CD4-positive, alpha-beta T cell treated with Interleukin-4 for 1 hour (primary cell): ENCODE measurements at places on chromosomes 7 and 10.

GRCh38 chr7:26614503-26614902, 249.9 kb downstream of the SKAP2 start:
- no peak for DNase-seq

- no peak for DNase-seq
Measured at GRCh38 chr10:36332926-36333325, 690.8 kb upstream of the FZD8 start.

- peak; percentile 43 for DNase-seq
Measured at GRCh38 chr10:114538181-114538906, 119.7 kb downstream of the ABLIM1 start.

DNA sequence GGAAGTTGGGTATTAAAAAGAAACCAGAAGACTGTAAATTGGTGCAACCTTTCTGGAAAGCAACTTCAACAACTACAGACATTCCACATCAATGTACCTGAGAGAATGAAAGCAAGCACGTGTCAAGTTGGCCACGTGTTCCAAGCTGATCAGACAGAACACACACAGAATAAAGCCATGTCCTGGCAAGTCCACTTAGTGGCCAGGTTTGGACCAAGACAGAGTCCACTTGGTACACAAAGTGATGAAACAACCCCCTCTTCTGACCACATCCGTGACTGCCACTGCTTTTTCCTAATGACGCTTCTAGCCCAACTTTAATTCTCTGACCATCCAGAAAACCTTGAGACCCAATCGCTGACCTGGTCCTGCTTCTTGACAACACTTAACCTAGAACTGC, 109.4 kb downstream of the ABLIM1 start:
- no peak for DNase-seq

DNA sequence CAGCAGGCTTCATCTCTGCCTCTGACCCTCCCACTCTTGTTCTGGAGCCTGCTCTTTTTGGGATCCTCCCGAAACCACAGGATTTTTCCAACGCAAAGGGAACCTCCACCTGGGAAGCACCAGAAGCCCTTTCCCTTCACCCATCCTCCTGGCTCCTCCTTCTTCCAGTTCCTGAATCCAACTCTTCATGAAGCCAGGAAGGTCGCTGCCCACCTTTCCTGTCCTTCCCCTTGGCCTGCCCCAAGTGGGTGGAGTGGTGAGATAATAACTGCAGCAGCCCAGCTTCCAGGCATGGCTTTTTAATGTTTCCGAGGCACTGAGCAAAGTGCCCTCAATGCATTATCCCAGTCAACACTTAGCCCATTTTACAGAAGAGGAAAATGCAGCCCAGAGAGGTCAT, 70.8 kb upstream of the EEPD1 start:
- DNase-seq = no peak

GRCh38 chr10:132204781-132205473, 18.2 kb downstream of the DPYSL4 start:
- no peak for DNase-seq

DNA sequence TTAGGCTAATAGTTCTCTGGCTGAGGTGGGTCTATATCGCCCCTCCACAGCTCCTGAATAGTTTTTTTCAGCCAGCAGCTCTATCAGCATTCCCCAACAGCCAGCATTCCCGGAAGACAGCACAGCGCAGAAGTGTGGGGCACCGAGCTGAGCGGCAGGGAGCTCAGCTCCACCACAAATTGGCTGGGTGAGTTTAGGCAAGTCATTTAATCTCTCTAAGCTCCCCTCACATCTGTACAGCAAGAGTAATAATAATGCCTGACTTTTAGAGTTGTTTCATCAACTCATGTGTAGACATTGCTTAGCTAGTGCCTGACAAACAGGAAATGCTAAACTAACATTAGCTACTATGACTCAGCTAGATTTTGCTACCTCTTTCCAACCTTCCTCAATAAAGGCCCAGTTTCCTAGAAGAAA, 247.9 kb upstream of the PTN start:
- DNase-seq = no peak

- DNase-seq = no peak
Measured at GRCh38 chr7:94414980-94415379, 20.3 kb downstream of the COL1A2 start.

DNA sequence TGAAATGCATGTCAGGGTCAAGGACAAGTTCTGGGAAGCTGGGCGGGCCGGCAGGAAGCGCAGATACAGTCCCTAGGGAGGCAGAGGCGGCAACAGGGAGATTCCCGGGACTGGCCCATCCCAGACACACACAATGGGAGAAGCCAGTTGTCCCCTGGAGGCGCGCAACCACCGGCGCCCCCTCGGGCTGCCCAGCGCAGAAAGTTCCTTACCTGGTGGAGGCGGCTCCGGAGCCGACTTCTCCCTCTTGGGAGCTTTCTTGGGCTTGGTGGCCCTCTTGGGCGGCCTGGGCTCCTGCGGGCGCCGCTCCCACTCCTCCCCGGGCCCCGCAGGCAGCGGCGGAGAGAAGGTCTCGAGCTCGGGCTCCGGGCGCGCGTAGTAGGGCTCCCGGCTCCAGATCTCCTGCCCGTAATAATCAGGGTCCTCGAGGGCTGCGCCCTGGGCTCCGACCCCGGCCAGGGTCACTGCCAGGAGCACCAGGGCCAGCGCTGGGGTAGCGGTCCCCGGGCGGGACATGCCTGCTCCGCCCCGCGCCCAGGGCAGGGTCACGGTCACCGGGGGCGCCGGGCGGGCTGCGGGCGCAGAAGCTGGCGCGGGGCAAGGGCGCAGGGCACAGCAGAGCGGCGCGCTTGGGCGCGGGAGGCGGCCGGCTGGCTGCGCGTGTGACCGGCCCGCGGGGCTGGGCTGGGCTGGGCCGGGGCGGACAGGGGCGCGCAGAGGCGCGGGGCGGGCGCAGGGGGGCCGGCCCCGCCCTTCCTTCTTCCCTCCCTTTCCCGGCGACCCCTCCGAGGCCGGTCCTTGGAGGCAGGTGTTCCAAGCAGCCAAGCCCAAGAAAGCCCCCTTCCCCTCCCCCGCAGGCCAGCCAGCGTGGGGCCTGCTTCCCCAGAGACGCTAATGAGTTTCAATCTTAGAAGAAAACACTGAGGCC, at the start of gene CPXM2:
CPXM2 (minus strand) TSS at position 664 of the 928 bp plus-strand sequence; CDS start at position 516, 148 bp downstream.
- no peak for DNase-seq

- DNase-seq = no peak
Measured at GRCh38 chr10:107422681-107423080, 258.2 kb upstream of the SORCS1 start.

- no peak for DNase-seq
Measured at GRCh38 chr7:1236132-1236661, 3.5 kb downstream of the UNCX start.

DNA sequence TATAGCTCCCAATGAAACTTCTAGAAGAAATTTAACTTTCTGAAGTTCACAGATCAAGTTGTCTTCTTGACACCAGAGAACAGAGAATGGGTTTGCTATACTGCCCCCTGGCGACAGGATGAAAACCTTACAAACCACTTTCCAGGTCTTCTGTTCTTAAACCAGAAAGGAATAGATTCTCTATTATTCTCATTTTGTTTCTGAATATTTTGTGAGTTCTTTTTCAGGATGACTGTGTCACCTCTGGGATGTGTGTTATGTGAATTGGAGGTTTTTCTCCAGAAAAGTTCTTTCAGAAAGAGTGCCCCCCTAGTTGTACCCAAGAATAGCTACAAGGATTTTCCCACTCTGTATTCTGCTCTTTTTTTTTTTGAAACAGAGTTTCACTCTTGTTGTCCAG, 6.3 kb downstream of the IFT22 start:
- DNase-seq = peak; percentile 41

DNA sequence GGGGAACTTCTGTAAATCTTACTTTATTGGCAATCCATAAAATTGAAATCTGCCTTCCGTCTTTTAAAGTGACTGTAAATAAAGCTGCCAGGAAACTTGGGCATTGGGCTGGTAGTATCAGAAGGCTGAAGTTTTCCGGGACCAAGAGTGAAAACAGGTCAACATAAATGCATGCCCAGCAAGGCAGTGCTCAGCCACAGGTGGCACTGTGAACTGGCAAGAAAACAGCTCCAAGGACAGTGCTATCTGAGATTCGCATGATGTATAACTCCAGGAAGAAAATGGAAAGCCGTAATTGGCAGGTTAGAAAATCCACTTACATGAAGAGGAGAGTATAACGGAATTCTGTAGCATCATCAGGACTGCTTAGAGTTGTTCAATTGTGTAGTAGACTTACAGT, 1.9 kb upstream of the INSYN2A start:
- DNase-seq = no peak

GRCh38 chr10:99658622-99659030, 683 bp upstream of the ENTPD7 start:
- DNase-seq = peak; percentile 43

GRCh38 chr10:131400513-131400912, 89.0 kb upstream of the TCERG1L start:
- no peak for DNase-seq

DNA sequence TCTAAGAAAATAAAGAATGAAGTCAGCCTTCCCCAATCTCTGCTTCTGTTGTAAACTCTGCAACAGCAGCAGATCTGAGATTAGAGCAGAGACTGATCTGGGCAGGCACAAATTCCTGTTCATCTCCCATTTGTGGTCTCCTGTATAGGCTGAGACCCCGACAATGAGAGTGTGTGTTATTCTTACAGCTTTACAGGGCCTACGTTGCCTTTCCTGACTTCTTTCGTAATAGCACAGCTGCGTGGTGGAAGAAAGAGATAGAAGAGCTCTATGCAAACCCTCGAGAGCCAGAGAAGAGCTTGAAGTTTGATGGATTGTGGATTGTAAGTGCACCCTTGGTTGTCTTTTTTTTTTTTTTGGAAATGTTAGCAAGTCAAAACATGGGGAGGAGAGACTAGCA, 72.1 kb downstream of the PRSS58 start:
- no peak for DNase-seq

DNA sequence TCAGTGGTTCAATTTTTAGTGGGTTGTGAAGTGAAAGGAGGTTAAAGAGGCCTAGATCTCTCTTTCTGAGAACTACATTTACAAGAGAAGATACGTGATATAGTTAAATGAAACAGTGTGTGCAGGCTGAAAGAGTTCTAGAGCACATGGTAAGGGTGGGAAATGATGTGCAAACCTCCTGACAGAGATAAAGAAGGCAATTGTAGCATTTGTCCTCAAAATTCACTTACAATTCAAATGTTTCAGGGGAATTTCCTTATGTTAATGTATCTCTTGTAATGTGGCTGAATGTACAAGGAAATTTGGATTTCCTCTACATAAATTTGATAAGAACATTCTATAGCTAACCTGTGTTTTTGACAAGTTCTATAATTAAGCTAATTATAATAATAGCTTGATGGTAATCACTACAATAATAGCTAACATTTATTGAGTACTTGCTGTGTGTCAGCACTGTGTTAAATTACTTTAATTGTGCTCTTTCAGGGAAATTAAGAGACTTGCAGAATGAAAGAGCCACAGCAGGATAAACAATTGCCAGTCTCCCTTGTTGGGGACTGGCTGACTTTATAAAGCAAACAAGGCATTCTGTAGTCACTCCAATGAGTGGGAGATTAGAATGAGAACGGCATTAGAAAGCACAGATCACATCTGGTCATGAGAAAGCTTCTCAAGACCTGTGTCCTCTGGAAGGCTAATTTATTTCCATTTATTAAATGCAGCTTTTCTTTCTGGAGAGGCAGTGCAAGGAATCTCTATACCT, 139.7 kb upstream of the TMEM72 start:
- no peak for DNase-seq

DNA sequence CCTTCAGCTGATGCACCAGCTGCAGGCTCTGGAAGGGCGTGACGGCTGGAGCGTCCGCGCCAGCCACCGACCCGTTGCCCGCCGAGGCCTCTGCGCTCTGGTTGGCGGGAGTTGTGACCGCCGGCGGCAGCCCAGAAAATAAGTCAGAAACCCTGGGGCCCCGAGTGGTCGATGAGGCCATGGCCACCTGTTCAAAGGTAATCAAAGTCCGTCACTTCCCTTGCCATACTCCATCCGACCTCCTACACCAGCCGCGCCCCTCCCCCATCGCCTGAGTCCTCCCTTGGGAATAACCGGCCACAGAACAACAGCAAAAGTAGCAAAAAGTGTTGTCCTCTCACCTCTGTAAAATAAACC, 406 bp downstream of the PRLHR start:
- DNase-seq = no peak

- DNase-seq = peak; percentile 44
Measured at GRCh38 chr7:17298840-17299482, 509 bp downstream of the AHR start.

GRCh38 chr10:132958883-132959558, 16.7 kb upstream of the CFAP46 start:
- no peak for DNase-seq

DNA sequence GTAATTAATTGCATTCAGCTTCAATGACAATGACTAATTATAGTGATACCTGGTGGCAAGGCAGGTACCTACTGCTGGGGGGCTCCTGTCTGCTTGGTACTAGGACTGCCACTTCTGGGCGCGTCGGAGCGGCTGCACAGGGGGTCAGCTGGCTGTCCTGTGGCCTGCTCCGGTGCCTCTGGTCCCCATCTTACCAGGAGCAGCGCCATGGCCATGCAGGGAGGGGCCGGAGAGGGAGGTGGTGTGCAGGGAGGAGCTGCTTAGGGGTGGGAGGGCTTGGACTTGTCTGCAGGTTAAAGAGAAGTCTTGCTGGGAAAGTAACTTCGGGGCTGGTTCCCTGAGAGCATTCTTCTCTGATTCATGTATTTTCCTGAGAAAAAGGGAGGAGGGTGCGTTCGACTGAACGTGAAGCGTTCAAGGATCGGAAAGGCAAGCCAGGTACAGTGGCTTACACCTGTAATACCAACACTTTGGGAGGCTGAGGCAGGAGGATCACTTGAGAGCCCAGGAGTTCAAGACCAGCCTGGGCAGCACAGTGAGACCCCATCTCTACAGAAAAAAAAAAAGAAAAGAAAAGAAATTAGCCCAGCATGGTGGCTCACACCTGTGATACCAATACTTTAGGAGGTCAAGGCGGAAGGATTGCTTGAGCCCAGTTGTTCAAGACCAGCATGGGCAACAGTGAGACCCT, 15.4 kb downstream of the CUX1 start:
- no peak for DNase-seq
